Kidney tubule cell (primary cell): ENCODE measurements at places on chromosomes 12 and 14.
A peak's percentile ranks its signal among the peaks of the same experiment; 100 is the strongest.

GRCh38 chr14:103073367-103073875 is 10.6 kb upstream of the LBHD2 start:
- DNase-seq = peak; percentile 95

- peak; percentile 44 for DNase-seq
These were observed 7.2 kb downstream of the DTD2 start for GRCh38 chr14:31449971-31450610.

- no peak for DNase-seq
These were observed 6.8 kb upstream of the CCDC177 start for GRCh38 chr14:69581316-69581935.

DNA sequence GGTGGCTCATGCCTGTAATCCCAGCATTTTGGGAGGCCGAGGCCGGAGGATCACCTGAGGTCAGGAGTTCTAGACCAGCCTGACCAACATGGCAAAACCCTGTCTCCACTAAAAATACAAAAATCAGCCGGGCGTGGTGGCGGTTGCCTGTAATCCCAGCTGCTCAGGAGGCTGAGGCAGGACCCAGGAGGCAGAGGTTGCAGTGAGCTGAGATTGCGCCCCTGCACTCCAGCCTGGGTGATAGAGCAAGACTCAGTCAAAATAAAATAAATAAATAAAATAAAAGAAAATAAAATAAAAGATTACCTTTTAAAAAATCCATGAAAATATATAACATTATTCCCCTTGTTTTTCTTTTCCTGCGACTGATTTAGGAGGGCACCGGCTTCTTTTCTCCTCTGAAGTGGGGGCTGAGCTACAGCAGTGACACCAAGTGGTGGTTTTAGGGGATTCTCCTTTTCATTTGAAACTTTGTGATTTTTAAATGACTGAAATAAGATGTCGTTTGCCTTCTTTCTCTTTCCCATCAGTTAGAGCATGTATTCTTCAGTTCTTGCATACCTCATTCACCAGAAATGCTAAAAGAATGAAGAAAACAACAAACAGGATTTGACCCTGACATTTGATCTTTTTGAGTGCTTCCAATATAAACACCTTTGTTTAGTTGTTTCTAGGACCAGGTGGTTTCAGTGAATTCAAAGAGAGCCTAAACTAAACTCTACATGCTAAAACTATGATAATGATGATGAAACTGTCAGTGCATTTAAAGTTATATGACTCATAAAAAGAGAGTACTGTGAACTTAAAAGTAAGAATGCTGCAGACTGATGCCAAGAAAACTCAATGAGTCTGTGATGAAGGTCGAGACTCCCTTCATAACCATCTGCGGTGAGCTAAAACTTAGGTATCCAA is 22.6 kb upstream of the PKP2 start:
- peak; percentile 39 for DNase-seq

- no peak for DNase-seq
These were observed 6.4 kb downstream of the NDUFA12 start for GRCh38 chr12:94997061-94997460.

DNA sequence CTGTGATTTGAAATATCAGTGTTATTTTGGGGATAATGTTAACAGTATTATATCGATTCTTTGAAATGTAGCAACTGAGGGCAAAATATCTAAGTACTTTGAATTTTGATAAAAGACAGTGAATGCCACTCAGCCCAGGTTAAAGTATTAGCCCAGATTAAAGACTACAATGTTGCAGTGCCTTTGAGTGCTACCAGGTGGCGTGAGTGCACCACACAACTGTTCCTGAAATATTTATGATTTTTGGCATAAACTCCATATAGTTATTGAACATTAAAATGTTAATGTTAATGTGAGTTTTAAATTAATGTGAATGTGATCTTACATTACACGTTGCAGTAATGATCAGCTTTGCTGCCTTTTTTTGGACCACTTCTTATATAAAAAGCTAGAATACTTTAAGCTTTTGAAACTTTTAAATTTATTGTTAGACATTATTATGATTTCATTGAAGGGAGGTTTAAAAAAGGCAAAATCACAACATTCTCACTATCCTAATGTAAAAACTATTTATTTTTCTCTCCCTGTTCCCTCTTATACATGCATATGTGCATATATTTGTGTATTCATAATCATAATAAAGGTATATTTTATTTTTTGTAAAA is 22.5 kb downstream of the MRPS35 start:
- DNase-seq = peak; percentile 41

DNA sequence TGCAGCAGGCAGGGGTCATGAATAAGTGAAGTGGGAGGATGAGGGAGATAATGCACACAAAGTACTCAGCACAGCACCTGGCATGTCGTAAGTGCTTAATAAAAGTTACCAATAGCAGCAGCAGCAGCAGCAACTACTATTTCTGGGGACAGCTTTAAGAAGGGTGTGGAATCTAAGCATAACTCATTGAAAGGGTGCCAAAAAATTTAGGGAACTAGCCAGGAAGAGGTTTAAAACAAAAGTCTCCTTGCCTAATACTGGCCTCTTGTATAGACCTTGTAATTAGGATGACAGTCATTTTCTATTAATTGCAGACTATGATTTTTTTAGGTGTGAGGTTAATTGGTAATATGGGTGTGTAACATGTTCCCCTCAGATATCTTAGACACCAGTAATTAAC is 179.9 kb downstream of the PTPN11 start:
- no peak for DNase-seq

DNA sequence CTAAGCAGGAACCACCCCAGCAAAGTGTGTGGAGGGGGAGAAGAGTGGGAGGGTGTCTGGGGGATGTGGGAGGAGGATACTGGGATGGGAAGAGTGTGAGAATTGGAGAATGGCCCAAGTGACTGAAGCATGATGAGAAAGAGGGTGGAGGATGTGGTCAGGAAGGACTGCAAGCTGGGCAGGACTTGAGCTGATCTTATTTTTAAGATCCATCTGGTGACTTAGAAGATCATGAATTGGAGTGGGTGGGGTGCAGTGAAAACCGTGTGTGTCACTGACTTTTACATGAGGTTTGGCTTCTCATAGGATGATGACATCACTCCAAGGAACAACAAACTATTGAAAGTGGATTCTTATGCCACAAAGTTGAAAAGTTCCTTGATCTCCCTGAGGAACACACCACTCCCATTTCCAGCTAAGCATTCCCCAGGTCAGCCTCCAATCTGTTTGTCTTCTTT is 287.5 kb downstream of the GALC start:
- DNase-seq = no peak

DNA sequence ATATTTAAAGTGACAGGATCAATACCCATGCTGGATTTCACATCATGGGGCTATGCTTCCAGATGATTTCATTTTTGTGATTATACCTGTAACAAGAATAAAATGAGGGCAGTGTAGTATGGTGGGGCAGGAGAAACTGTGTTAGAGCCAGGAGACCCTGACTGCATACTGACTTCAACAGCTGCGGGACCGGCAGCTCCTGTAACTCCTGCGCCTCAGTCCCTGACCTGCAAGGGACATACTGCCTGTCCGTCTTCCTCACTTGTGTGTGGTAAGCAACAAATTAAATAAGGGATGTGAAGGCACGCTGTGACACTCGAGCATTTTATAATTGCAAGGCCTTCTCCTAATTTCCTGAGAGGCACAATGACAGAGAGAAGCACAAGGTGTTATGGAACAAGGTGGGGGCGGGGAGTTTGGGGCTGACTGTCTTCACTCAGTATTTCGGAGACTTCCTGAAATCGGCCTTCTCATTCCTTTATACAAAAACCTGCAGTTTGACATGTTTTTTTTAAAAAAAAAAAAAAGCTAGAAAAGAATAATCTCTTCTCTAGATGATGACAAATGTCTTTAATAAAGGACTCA is 164.2 kb downstream of the TTC7B start:
- no peak for DNase-seq

- DNase-seq = no peak
These were observed 12.6 kb upstream of the SNX6 start for GRCh38 chr14:34642595-34642994.

- DNase-seq = no peak
These were observed 780 bp upstream of the MYO1H start for GRCh38 chr12:109346920-109347319.

GRCh38 chr12:524167-524951 is 64.6 kb downstream of the B4GALNT3 start:
- DNase-seq = no peak

DNA sequence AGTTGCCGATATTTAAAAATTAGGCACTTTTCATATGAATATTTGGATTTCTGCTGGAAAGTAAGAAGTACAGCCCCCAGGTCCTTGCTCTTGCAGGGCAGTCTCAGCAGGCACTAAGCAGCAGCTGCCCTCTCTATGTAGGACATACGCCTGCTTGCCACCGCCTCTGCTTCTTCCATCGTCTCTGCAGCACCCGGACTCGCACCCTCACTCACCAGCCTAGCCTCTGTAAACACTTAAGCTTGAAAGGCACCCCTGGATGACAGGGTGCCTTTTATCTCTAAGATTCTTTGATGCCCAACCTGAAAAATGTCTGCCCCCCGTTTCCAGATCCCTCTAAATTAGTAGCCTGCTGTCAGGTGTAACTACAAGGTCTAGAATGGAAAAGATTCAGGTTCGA is 19.0 kb downstream of the OTUB2 start:
- DNase-seq = no peak

GRCh38 chr12:46855760-46856159 is 30.0 kb upstream of the SLC38A4 start:
- no peak for DNase-seq

DNA sequence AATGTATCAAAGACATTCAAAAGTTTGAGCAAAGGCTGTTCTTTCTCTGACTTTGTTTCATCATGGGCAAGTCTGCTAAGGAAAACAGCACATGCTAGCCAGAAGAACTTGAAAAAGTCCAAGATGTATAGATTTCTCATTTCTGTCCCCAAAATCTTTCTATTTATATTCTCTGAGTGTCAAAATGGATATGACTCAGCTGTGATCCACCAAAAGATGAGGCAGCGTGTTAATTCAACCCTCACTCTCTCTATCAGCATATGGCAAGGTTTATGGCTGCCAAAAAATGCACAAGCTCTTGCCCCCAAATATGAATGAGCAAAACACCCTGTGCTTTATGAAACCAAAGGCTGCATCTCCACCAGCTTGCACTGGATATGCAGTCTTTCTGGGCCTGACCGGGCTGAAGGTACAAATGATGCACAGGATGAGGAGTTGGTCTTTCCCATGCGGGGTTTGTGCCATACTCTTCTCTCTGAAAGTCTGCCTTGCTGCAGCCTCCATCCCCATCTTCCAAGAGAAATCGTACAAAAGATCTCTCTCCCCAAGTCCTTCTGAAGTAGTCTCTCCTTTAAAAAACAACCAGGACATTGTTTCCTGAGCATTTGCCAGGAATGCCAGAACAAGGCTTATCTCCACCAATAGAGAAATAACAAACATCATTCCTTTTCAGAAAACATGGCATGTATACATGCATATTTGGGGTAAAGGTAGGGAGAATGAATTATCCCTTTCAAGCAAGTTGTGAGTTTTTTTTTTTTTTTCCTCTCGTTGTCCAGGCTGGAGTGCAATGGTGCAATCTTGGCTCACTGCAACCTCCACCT is 203.4 kb downstream of the TMX1 start:
- DNase-seq = no peak

- peak; percentile 33 for DNase-seq
These were observed 41.2 kb upstream of the CRY1 start for GRCh38 chr12:107134558-107134957.

- no peak for DNase-seq
These were observed 59.1 kb downstream of the FBRSL1 start for GRCh38 chr12:132549059-132549458.

GRCh38 chr12:107558816-107559382 is 126.7 kb upstream of the PWP1 start:
- DNase-seq = no peak

GRCh38 chr12:26800347-26800746 is 32.6 kb downstream of the ITPR2 start:
- DNase-seq = no peak

- no peak for DNase-seq
These were observed 400 bp upstream of the NDUFA12 start for GRCh38 chr12:95003921-95004272.

- DNase-seq = no peak
These were observed 36.1 kb upstream of the FBLN5 start for GRCh38 chr14:91983588-91983987.

GRCh38 chr12:81558031-81558430 is 201.1 kb downstream of the PPFIA2 start:
- DNase-seq = no peak

DNA sequence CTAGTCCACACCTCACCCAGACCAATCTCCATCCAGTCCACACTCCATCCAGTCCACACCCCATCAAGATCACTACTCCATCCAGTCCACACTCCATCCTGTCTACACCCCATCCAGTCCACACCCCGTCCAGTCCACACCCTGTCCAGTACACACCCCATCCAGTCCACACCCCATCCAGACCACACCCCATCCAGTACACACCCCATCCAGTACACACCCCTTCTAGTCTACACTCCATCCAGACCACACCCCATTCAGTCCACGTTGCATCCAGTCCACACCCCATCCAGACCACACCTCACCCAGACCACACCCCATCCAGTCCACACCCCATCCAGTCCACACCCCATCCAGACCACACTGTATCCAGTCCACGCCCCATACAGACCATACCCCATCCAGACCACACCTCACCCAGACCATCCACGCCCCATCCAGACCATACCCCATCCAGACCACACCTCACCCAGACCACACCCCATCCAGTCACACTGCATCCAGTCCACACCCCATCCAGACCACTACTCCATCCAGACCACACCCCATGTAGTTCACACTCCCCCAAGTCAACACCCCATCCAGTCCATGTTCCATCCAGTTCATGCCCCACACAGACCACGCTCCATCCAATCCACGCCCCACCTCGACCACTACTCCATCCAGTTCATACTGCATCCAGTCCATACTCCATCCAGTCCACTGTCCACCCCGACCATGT is 116.6 kb upstream of the RTL1 start:
- no peak for DNase-seq

DNA sequence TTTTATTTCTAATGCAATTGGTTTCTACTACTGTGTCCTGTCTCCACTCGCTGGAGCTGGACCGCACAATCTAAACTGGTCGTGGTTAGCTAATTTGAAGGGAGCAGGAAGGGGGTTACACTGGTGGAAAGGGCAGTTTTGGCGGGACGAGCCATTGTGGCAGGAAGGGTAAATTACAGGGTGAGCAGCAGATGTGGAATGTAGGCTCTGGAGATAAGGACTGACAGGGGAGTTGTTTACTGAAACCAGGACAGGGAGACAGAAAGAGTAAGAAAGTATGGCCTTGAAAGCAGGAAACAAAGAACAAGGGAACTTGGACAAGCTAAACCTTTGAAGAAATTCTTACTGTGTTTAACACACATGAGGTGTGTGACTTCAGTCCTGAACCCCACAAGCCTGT is 147.8 kb downstream of the ATXN7L3B start:
- no peak for DNase-seq

- DNase-seq = no peak
These were observed 29.3 kb upstream of the PELI2 start for GRCh38 chr14:56088941-56089340.

- no peak for DNase-seq
These were observed 103.3 kb upstream of the BTG1 start for GRCh38 chr12:92248977-92249376.

- DNase-seq = no peak
These were observed 22.6 kb downstream of the GALNT9 start for GRCh38 chr12:132306885-132307191.

GRCh38 chr14:72663956-72664650 is 229.8 kb downstream of the DPF3 start:
- no peak for DNase-seq

GRCh38 chr12:43332977-43333640 is 218.9 kb downstream of the ADAMTS20 start:
- DNase-seq = peak; percentile 2
